Activated CD8-positive, alpha-beta T cell treated with anti-CD3 and anti-CD28 coated beads, Interleukin-2, amount 10 ng/mL, durations not matched to agents 7 days and 5 days (primary cell): ENCODE measurements at places on chromosomes 5 and 9. TPM values are rescaled to one million over a fixed set of nuclear protein-coding genes. Genes with fewer than 3 reads are reported as not detected.

TRMT10B gene
- 11.4 TPM for total RNA-seq

OR13J1 gene
- not detected for total RNA-seq

ZNF354B gene
- total RNA-seq = 12.4 TPM

GARIN3 gene
- total RNA-seq = not detected

ARHGEF28 gene
- not detected for total RNA-seq

PCDHGB3 gene
- 0.16 TPM for total RNA-seq

MVB12B gene
- 19.9 TPM for total RNA-seq

F12 gene
- 3.2 TPM for total RNA-seq

SPINK13 gene
- not detected for total RNA-seq

RACK1 gene
- total RNA-seq = 1,942 TPM

TAF11L5 gene
- total RNA-seq = not detected

PPP3R2 gene
- not detected for total RNA-seq

ITGA2 gene
- total RNA-seq = 4.3 TPM

FGF10 gene
- total RNA-seq = not detected

GFRA3 gene
- total RNA-seq = 0.18 TPM

SLC4A9 gene
- total RNA-seq = 0.13 TPM

STPG3 gene
- total RNA-seq = not detected

CSF1R gene
- not detected for total RNA-seq

PCDHGA10 gene
- total RNA-seq = not detected

PCDHA9 gene
- not detected for total RNA-seq

CATSPER3 gene
- total RNA-seq = 0.68 TPM

ADCY2 gene
- not detected for total RNA-seq

VLDLR gene
- 5.8 TPM for total RNA-seq

TRAF1 gene
- 51.6 TPM for total RNA-seq

CAMK4 gene
- 84.9 TPM for total RNA-seq

TXNDC8 gene
- total RNA-seq = not detected

HAVCR2 gene
- total RNA-seq = 78.7 TPM

C5orf52 gene
- not detected for total RNA-seq

OSMR gene
- 0.05 TPM for total RNA-seq

FAM169A gene
- 3.8 TPM for total RNA-seq

KIF4B gene
- total RNA-seq = not detected

THG1L gene
- total RNA-seq = 13.4 TPM

RUSC2 gene
- 2.3 TPM for total RNA-seq

OMD gene
- total RNA-seq = not detected

TMEM174 gene
- not detected for total RNA-seq

NKD2 gene
- 3.2 TPM for total RNA-seq

NTNG2 gene
- 4.8 TPM for total RNA-seq

SLC25A2 gene
- total RNA-seq = 0.39 TPM

TLX3 gene
- not detected for total RNA-seq

IL5 gene
- total RNA-seq = 0.71 TPM

PFN3 gene
- total RNA-seq = not detected

SPATA24 gene
- total RNA-seq = 3.8 TPM

MCTP1 gene
- 0.42 TPM for total RNA-seq

CKMT2 gene
- total RNA-seq = not detected

MLLT3 gene
- 114 TPM for total RNA-seq

SLC6A19 gene
- not detected for total RNA-seq

KIF20A gene
- 70.1 TPM for total RNA-seq

PPP2CA gene
- 158 TPM for total RNA-seq

TLE1 gene
- 0.50 TPM for total RNA-seq

IL17B gene
- total RNA-seq = not detected

TNC gene
- not detected for total RNA-seq

SOHLH1 gene
- not detected for total RNA-seq

SPINK7 gene
- total RNA-seq = not detected

HEXB gene
- 62.9 TPM for total RNA-seq

OCLN gene
- 1.3 TPM for total RNA-seq

SLC36A2 gene
- total RNA-seq = not detected

FCN2 gene
- total RNA-seq = not detected
